ENCODE measurements at places on chromosomes 12 and 14.

GRCh38 chr12:92028441-92028709, 117.3 kb downstream of the BTG1 start:
- no peak for DNase-seq

DNA sequence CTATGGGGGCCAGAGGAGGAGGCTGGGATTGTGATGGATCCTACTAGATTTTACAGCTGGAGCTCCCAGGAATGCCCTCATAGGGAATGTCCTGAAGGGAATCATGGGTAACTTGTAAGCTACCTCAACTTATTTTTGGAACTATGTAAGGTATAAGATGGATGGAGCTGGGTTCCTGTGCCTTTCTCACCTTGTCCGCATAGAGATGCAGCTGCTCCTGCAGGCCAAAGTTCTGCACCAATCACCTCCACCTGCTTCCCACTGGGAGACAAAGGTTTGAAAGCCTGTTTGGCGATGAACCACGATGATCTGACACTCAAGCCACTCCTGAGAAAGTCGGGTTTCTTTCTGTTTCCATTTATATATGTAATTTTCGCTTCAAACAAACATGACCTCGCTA, 648 bp upstream of the AKAP5 start:
- DNase-seq: no peak

- DNase-seq: no peak
These were observed 111.8 kb downstream of the SLC25A47 start for GRCh38 chr14:100434911-100435438.

DNA sequence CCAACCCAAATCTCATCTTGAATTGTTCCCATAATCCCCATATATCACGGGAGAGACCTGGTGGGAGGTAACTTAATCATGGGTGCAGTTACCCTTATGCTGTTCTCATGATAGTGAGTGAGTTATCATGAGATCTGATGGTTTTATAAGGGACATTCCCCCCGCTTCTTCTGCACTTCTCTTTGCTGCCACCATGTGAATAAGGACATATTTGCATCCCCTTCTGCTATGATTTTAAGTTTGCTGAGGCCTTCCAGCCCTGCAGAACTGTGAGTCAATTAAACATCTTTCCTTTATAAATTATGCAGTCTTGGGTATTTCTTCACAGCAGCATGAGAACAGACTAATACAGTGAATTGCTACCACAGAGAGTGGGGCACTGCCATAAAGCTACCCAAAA, 179.1 kb downstream of the LRIG3 start:
- no peak for DNase-seq

DNA sequence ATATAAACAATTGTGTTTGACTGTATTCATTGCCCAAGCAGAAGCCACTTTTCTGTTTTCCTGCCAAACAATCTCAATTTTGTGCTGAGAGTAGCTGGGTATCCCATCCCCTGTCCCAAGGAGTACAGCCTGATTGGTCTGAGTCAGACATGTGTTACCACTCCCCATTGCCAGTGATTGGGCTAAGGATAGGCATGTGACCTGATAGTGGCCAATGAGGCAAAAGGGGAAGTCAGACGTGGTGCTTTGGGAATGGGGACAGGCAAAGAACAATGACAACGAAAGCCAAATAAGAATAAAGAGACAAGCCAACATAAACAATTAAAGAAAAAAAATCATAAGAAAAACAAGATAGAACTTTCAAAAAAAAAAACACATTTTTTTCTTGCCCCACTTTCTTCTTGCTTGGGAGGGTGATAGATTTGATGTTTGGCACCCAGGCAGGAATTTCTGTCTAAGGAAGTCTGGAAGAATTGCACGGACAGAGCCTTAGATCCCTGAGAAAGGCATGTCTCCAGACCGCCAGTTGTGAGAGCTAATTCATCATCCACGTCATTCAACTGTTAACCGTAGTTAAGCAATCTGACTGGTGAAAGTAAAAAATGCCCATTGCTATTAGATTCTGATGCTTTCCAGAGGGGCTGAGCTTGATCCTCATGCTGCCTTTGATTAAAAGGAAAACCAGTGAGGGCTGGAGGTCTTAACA, 626.6 kb upstream of the TMEM132C start:
- DNase-seq: no peak

DNA sequence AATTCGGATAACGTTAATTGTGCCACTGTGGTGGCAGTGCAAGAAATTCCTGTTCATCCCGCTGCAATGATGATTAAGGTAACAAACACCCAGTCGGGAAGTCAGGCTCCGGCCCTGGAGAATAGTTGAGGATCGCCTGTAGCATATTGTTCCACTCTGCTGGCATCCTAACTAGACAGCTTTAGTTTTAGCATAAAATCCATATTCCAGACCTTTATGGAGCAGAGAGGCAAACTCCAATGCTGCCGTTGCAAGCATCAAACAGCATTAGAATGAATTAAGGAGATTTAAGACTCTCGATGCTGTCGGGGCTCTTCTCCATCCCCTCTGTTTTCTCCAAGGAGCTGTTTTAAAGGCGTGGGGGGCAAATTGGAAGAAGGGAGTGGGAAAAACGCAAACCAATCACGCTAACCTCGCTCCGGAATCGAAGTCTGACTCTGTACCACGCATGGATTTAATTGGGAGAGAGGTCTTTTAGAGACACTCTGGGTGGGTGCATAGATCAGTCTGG, 660.4 kb downstream of the VRK1 start:
- no peak for DNase-seq

DNA sequence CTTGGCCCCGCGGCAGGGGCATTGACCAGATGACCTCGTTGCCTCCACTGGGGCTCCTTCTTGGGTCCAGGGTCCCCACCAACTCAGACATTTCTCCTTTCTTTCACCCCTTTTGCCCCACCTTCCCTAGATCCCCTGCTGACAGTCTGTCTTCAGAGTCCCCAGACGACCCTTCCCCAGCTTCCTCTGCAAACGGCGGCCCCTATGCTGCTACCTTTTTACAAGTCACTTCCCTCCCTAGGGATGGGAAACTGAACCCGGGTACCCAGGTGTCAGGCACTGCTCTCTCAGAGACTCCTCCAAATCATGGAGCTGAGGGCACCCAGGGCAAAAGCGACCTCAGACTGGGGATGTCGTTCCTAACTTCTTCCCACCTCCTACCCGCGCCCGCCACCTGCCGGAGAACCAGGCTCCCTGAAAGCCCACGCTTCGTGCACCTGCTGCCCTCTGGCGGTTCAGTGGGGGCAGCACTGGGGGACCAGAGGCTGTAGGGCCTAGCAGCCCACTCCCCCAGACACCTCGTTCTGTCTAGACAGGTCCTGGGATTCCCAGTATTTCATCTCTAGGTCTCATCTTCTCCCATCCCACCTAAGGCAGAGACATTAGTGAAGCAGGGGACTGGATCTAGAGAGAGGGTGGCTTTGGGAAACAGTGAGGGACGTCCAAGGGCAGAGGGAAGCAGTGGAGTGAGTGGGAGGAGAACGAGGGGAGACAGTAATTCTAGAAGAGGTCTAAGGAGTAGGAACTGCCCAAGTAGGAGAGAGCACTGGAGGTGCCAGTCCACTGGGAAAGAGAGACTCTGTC, 4.9 kb downstream of the ZNF385A start:
- peak; percentile 93 for DNase-seq

DNA sequence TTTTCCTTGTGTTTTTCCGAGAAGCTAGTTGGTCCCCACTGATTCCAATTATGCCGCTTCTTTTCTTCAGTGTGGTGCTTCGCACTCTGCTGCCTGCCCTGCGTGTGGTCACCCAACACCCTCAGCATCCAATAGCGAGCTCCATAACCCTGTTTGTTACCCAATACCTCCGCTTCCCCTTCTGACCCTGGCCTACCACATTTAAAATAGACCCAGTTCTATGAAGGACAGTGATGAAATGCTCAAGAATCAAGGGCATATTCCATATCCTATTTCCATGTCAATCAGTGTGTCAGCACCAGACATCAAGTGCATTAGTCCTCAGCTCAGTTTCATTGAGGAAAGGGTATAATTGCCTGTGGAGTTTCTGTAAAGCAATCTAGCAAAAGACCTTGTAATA, 9.5 kb downstream of the NDRG2 start:
- no peak for DNase-seq

GRCh38 chr12:12182703-12183365, 84.0 kb downstream of the LRP6 start:
- DNase-seq: no peak

DNA sequence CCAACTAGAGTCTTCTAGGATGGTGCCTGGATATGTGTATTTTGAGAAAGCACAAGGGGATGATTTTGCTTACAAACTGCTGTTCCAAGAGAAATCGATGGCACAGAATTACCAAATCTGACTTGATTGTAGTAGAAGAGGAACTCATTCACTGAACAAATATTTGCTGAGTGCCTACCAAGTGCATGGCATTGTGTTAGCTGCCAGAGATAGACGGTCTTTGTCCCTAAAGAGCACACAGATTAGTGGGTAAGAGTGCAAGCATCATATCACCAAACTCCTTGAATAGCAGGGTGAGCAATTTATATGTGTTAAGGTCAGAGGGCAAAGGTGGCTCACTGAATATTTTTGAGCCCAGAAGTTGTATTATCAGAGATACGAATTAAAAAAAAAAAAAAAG, 3.5 kb upstream of the FOXN3 start:
- no peak for DNase-seq

DNA sequence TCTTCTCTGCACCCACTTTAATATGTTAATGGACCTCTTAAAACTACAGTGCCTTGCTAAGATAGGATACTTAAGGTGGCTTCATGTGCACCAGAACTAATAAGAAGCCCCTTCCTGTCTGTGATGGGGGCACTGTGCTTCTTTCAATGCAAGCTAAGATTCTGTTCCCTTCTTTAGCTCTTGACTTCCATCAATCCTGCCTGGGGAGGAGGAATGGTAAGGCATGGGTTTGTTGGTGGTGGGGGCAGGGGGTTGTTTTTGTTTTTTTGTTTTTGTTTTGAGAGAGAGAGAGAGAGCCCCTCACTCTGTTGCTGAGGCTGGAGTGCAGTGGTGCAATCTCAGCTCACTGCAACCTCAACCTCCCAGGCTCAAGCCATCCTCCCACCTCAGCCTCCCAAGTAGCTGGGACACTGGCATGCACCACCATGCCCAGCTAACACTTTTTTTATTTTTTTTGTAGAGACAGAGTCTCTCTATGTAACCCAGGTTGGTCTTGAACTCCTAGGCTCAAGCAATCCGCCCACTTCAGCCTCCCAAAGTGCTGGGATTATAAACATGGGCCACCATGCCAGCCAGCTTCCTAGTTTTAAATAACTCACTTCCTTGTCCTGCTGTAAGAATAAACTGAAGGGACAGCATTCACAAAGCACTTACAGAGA, 4.5 kb upstream of the KRT3 start:
- no peak for DNase-seq

GRCh38 chr12:102728506-102729242, 188.4 kb downstream of the PAH start:
- no peak for DNase-seq

- DNase-seq: no peak
These were observed 100.3 kb upstream of the PLEKHG7 start for GRCh38 chr12:92602476-92602875.

DNA sequence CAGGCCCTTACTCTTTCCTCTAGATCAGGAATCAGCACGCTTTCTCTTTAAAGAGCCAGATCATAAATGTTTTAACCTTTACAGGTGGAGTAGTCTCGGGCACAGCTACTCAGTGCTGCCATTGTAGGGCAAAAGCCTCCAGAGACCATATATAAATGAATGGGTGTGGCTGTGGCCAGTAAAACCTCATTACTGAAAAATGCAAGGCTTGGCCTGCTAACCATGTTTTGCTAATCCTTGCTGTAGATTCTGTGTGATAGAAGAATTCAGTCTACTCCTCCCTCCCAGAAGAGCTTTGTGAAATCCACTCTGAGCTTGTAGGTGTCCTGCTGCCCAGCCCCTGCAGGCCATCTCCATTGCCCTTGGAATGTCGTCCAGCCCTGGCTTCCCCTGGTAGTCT, 58.1 kb downstream of the HSP90AA1 start:
- DNase-seq: no peak

DNA sequence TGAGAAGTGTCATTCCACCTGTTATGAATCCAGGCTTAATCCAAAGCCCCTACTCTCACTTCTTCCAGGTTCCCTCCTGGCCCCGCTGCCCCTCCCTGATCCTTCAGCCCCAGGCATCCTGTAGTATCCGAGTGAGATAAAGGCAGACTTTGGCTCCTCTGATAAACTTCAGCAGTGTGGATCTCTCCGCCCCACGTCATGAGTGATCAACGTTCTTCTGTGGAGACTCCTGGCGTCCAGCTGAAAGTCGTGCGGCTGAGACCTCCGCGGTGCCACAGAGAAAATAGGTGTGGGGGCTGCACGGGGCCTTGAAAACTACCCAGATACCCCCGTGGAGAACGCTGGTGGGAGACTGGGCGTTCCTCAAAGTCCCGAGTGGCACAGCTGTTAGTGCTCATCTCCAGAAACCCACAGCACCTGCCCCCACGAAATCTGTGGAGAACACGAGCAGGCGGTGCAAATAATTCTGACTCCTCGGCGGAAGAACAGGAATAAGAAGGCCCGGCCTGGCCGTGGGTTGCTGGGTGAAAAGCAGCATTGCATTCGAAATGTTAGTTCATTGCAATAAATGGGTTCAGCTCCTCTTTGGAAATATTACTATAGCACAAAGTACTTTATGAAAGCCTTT, 180.0 kb upstream of the RGS6 start:
- DNase-seq: no peak

- DNase-seq: peak; percentile 5
These were observed 594 bp downstream of the ZCCHC8 start for GRCh38 chr12:122499991-122500684.

DNA sequence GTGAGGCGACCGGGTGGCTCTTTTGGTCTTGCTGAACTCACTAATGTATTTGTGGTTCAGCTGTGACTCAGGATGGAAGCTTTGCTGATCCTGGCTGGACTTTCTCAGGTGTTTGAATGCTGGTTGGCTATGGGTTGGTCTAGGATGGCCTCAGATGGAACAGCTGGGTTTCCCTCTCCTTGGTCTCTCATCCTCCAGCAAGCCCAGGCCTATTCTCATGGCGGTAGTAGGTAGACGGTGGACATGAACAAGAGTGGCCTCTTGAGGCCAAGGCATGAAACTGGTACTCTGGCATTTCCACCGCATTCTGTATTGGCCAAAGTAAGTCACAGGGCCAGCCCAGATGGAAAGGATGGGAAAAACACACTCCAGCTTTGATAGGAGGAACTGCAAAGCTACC, 11.8 kb upstream of the POLR3B start:
- no peak for DNase-seq

- DNase-seq: no peak
These were observed 70.7 kb downstream of the NOVA1 start for GRCh38 chr14:26527095-26527494.

- DNase-seq: no peak
These were observed 498 bp downstream of the GPR132 start for GRCh38 chr14:105064721-105065143.
